Fibroblast of lung (primary cell): ENCODE measurements at places on chromosomes 3 and 15. TPM values are rescaled to one million over a fixed set of nuclear protein-coding genes. Genes with fewer than 3 reads are reported as not detected.

GOLGB1 gene
- total RNA-seq: 46.7 and 68.7 TPM in 2 replicates

MYL3 gene
- total RNA-seq: 0.50 and 0.51 TPM in 2 replicates

DNA sequence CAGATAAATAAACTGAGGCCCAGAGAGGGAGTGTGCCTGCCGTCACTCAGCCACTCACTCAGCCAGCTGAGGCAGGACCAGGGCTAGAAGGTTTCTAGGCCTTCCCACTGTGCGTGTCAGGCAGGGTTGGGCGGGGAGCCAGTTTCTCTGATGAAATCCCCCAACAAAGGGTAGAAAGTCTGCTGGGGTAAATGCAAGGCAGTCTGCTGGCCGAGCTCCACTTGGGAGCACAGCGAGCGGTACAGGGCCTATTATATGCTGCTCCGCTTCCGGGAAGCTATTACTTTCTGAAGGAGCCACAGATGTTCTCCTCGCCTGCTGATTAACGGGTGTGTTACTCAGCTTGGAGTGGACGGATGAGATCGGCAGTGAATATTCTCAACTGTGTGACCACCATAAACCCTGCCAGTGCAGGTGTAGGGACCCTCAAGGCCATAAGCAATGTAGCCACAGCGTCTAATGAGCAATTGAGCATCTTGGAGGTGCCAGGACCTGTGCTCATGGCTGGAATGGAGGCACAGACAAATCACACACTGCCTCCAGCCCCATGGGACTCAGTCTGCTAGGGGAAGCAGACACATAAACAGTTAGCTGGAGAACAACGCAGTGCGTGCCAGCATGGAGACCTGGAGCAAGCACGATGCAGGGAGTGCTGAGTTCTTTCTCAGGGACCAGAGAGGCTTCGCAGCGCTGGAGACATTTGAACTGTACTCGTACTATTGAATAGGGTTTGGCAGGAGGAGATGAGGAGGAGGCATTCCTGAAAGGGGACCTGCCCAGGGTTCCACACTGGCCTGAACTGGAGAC is 42.1 kb downstream of the CORO2B start:
- H3K27ac ChIP-seq: peak overlapping the region; percentile 79
- DNase-seq: peak; percentile 97
- no peaks in the 10 kb centered on the region for H3K36me3 ChIP-seq
- no peaks in the 10 kb centered on the region for H3K27me3 ChIP-seq
- H3K4me3 ChIP-seq: no peak overlapping the region

- no peaks in the 10 kb centered on the region for H3K36me3 ChIP-seq
- H3K27me3 ChIP-seq: no peaks in the 10 kb centered on the region
- DNase-seq: no peak
- H3K27ac ChIP-seq: no peak overlapping the region
- H3K4me1 ChIP-seq: no peaks in the 10 kb centered on the region
Observed at GRCh38 chr3:168531116-168531515, 435.4 kb upstream of the GOLIM4 start.

DNA sequence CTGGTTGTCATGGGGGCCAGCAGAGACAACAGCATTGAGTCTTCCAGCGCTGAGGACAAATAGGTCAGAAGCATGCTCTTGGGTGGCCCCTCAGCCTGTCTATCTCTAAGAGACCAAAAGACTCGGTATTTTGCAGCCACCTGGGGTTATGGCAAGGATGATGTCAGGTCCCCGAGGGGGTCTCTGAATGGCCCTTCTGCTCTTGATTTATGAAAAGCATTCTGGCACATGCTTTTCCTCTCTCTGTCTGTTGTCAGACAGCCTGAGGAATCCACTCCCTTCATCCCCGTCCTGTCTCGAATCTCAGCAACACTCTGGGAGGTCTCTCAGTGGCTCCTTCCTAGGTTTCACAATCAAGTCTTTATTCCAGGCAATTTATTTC is 156.6 kb upstream of the RGMA start:
- no peaks in the 10 kb centered on the region for H3K4me1 ChIP-seq
- no peaks in the 10 kb centered on the region for H3K36me3 ChIP-seq
- no peak overlapping the region for H3K27ac ChIP-seq
- H3K27me3 ChIP-seq: no peaks in the 10 kb centered on the region

DNA sequence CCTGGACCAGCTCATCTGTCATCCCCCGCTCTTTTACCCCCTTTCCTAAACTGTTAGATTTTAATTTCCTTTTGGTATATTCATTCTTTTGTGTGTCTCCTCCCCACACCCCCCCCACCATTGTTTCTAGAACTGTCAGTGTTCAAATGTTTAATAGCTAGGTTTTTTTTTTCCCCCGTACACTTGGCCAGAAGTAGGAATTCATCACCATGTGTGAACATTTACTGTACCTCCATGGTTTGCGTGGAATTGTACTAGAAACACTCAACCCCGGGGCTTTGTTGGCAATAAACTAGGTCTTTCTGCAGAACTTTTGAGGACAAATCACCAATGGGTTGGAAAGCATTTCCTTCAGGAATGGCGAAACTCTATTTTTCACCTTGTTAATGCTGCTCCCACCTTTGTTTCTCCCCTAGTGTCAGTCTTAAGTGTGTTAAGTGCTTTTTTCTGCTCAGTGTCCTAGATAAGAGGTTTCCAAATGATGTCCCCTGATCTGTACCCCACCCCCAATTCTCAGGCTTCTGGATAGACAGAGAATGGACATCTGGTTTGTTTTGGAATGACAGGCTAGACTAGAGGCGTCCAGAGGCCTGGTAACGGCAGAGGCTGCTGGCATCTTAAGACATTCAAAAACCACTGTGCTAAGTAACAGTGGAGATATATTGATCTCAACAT is 76.8 kb downstream of the SMAD3 start:
- H3K4me1 ChIP-seq: peaks cover 79% of the 10 kb centered on the region
- no peaks in the 10 kb centered on the region for H3K27me3 ChIP-seq
- peaks cover 2% of the 10 kb centered on the region for H3K36me3 ChIP-seq
- no peak overlapping the region for H3K4me3 ChIP-seq

GRCh38 chr3:143450632-143451031 is 331.1 kb downstream of the CHST2 start:
- no peak overlapping the region for H3K4me3 ChIP-seq
- no peaks in the 10 kb centered on the region for H3K27me3 ChIP-seq
- no peaks in the 10 kb centered on the region for H3K36me3 ChIP-seq
- no peak for DNase-seq
- H3K27ac ChIP-seq: no peak overlapping the region
- H3K4me1 ChIP-seq: no peaks in the 10 kb centered on the region
